ENCODE measurements at places on chromosomes 16 and 17.

DNA sequence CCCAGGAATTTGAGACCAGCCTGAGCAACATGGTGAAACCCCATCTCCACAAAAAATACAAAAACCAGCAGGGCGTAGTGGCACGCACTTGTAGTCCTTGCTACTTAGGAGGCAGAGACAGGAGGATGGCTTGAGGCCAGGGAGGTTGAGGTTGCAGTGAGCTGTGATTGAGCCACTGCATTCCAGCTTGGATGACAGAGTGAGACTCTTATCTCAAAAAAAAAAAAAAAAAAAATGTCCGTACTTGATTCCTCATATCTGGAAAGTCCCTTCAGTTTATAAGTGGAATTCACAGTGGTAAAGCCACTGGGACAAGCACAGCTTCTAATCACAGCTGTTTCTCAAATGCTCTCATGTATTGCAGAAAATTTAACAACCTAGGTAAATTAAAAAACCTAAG lies 78.6 kb upstream of the CREBBP start:
- no peak for DNase-seq

- DNase-seq, result no peak
These were observed 226.4 kb upstream of the MAF start for GRCh38 chr16:79826732-79827475.

- DNase-seq, result peak; percentile 93
These were observed 2.1 kb upstream of the EPOP start for GRCh38 chr17:38676706-38677504.

- DNase-seq, result no peak
These were observed 70.1 kb downstream of the AMFR start for GRCh38 chr16:56355221-56355620.

DNA sequence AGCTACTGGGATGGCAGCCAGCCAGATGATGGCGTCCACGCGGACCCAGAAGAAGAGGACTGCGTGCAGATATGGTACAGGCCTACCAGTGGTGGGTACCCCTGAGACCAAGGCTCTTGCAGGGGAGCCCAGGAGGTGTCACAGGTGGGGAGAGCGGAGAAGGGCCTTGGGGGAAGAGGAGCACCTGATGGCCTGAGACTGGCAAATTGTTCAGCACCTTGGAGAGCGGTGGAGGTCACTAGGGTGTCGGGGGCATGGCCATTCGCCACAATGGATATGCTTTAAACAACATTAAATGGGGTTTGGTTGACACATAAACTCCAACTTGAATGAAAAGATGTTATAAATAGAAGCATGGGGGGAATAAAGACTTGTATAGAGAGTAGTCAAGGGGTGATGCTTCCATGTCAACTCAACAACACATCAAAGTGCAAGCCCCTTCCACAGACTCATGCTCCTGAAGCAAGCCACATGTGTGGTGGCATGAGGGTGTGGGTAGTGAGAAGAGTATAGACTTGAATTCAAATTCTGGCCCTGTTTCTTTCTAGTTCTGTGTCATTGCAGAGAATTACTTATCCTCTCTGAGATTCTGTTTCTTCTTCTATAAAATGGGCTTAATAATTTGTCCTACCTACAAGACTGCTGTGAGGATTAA lies 22.2 kb downstream of the CLEC19A start:
- no peak for DNase-seq

GRCh38 chr17:21036361-21036881 lies 6.4 kb downstream of the USP22 start:
- no peak for DNase-seq

- peak; percentile 16 for DNase-seq
These were observed 631 bp downstream of the TRAF7 start for GRCh38 chr16:2155977-2156848.
